NCI-H1092 treated with DMSO at 0.1 percent for 48 hours (cell line): ENCODE measurements at places on chromosomes 7 and 10.
A peak's percentile ranks its signal among the peaks of the same experiment; 100 is the strongest.

- DNase-seq: no peak
Measured at GRCh38 chr7:22229148-22229547, 127.8 kb downstream of the RAPGEF5 start.

DNA sequence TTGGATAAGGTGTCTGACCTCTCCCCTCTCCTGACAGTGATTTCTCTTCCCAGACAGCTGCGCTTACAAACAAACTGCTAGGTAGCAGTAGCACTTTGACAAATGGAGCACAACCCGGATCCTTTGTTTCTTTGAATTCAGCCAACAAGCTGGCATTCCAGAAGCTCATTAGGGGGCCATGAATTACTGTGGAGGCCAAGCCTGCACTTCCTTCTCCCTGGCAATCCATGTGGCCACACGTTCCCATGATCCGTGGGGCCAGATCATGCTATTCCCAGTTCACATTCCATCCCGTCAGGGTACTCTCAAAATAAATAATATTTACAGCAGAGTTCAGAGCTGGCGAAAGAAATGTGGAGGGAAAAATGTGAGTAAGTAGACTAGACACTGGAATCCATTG lies 172.4 kb downstream of the PRPF18 start:
- DNase-seq: no peak

DNA sequence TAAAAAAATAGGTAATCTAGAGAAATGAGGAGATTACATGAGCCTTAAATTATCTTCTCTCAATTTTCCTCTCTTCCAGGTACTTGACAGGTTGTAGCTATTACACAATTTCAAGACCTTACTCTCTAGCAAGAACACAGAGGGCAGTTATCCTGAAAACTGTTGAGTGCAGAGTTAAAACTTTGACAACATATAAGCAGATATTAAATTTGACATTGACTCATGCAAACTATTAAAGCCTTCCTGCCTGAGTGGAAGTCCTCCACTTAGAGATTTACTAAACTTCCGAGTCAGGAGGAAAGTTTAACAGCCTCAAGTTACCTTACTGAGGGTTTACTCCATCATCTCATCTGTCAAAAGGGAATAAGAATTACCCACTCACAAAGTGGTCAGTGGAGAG lies 73.5 kb upstream of the ARID5B start:
- no peak for DNase-seq

DNA sequence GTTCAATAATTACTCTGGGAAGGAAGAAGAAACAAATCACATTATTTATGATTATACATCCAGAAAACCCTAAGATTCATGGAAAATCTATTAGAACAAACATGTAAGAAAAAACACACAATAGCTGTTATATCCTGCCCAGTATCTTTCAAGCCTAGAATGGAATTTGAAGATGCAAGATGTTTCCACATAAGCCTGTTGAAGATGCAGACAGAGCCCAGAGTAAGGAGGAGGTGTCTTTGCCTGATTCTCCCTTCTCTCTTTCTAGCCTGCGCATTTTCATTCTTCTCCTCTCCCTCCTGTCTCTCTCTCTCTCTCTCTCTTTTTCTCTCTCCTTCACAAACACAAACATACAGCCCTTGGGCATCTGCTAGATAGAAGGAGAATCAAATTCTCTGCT lies 170.1 kb upstream of the INHBA start:
- no peak for DNase-seq

DNA sequence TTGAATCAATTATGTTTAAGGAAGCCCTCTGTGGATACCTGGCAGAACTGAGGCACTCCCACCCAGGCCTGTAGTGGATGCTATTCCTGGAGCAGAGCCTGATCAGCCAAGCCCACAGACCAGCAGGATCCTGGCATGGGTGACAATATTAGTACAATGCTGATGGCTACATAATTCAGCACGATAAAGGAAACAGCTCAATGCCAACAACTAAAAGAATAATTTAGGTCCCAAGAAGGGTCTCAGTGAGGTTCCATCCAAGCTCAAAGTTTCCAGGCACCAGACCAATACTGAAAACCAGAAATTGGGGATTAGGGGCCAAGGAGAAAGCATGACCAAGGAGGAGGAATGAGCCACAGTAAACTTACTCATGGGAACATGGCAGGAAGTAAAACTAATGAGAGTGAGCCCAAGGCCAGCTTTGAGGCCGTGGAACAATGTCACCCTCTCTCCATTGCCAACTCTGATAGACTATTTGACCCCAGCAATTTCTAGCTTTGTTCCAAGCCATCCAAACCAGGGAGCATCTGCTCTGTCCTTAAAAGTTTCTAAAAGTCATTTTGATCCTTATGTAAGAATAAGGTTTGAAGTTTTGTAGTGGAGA lies 1082.4 kb downstream of the KCNMA1 start:
- no peak for DNase-seq

- DNase-seq: no peak
Measured at GRCh38 chr7:40041456-40041855, 91.4 kb downstream of the CDK13 start.

GRCh38 chr7:144397086-144397485 lies 6.4 kb downstream of the NOBOX start:
- no peak for DNase-seq

GRCh38 chr7:2036786-2037185 lies 196.0 kb downstream of the MAD1L1 start:
- DNase-seq: no peak

DNA sequence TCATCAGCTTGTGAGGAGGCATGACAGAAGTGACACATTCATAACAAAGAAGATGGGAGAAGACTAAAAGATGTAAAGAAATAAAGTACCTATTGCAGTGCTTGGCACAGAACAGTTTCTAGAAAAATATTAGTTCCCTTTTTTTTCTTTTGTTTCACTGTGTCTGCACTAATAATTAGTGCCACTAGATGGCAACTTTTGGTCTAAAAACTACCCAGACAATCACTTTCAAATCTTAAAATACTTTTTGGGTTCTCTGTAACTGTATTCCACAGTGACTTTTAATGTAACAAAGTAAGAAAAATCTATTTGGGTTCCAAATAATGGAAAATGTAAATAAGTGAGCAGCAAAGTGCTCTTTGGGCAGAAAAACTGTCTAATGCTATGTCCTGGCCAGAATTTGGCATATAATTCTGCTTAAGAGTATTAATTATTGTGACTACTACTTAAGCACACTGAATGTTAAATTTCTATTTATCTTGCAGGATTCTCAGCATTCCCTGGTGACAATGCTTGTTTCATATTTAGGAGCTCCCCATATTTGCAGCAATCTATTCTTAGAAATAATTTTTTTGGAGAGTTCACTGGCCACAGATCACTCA lies 134.8 kb upstream of the KIF5B start:
- DNase-seq: peak; percentile 5

DNA sequence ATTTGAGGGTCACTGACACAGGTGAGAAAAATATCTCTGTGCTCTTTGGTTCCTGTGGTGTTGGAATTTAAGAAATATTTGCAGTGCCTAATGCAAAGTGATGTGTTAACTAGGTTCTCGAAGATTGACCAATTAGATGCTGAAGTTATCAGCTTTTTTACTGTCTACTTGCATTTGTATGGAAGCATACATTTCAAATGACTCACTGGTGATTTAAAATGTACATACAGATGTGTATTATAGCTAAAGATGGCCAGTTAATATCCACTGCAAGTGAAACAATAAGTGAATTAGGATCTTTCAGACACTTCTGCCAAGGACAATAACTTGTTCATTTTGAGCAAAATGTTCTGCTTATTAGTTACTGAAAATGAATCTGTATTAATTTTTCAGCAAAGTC lies 205.0 kb downstream of the FANK1 start:
- no peak for DNase-seq

- DNase-seq: peak; percentile 13
Measured at GRCh38 chr10:127694580-127695193, 42.3 kb upstream of the FOXI2 start.

DNA sequence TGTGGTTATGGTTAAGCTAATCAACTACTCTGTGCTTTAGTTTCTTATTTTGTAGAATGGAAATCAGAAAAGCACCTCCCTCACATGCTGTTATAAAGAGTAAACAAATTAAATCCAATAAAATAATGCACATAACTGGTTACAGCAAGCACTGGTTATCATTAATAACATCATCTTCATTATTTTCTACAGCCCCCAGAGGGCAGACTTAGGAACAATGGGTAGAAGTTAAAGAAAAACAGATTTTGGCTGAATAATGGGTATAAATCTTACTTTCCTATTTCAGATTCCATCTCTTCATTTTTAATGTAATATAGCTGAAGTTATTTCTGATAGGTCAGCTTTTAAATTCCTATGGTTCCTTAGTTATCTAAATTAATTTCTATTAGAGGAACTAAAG lies 126.5 kb downstream of the DOCK4 start:
- DNase-seq: no peak

GRCh38 chr7:139034855-139035585 lies 822 bp downstream of the ZC3HAV1L start:
- DNase-seq: peak; percentile 51

DNA sequence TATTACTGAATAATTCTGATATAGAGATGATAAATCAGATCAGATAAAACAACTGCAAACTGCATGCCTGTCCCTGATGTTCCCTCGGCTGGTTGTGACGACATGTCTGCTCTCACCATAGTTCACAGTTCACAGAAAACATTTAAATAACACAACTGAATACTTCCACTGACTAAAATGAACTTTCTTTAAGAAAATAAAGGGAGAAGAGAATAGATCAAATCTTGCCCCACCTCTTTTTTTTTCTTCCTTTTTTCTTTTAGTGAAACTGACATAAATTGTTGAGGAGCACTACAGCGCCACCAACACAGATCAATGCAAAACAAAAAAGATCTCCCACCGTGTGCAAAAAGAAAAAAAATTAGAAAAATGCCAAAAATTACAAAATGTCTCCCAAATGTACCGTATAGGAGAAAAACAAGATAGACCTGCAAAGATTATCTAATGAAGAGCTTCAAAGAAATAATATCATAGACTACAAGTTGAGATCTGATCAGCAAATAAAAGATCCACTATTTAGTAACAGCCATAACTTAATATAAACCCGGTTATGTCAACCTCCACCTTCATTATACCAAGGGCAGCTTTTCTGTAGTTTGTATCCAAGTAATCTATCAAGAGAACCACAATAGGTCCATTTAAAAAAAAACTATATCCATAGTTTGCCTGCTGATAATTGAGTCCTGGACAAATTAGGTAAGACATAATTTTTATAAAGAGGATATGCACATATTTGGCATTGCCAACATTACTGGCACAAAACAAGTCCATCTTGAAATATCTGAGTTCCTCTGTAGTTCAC lies 30.7 kb upstream of the EPC1 start:
- peak; percentile 79 for DNase-seq

GRCh38 chr7:74141705-74142104 lies 32.5 kb upstream of the EIF4H start:
- no peak for DNase-seq

DNA sequence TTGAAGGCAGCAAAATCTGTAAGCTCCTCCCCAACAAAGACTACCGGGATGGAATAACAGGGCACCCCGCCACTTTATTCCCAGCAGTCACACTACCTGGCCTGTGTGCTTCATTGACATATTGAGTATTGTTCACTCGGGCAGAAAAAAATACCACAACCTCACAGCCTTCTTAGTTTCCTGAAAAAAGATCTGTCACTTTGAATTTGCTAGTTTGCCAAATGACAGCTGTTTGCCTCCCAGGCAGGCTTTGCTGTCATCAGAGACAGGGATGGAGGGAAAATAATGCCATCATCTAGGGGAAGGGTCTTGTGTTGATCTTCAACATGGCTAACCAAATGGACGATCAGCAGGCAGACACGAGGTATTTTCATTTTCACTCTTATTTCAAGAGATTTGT lies 26.9 kb downstream of the BMPER start:
- DNase-seq: no peak

GRCh38 chr7:100472854-100473499 lies 6.0 kb downstream of the TSC22D4 start:
- no peak for DNase-seq

- no peak for DNase-seq
Measured at GRCh38 chr7:85614684-85615083, 427.8 kb upstream of the SEMA3D start.

DNA sequence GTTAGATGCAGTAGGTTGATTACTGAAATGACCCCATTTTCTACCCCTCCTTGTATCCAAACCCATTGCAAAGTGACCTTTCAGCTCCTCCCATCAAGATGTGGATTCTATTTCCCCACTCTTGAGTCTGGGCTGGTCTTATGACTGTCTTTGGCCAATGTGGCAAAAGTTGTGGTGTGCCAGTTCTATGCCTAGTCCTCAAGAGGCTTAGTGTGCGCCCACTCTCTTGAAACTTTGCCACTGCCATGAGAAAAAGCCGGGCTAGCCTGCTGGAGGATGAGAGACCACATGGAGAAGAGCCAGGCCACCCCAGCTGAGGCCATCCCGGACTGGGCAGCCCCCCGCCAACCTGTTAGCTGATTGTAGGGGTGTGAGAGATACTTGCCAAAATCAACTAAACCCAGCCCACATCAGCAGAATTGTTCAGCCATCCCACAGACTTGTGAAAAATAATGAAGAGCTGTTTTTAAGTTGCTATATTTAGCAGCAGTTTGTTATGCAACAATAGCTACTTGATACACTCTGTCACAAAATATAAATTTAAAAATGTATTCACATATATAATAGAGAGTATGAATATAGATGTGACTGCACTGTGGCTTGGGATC lies 131.0 kb upstream of the PALS2 start:
- no peak for DNase-seq

GRCh38 chr7:158364451-158364850 lies 223.2 kb downstream of the PTPRN2 start:
- DNase-seq: no peak

- no peak for DNase-seq
Measured at GRCh38 chr10:116948530-116948870, 56.5 kb downstream of the SHTN1 start.

GRCh38 chr10:76433161-76434005 lies 1002.0 kb downstream of the LRMDA start:
- peak; percentile 90 for DNase-seq

DNA sequence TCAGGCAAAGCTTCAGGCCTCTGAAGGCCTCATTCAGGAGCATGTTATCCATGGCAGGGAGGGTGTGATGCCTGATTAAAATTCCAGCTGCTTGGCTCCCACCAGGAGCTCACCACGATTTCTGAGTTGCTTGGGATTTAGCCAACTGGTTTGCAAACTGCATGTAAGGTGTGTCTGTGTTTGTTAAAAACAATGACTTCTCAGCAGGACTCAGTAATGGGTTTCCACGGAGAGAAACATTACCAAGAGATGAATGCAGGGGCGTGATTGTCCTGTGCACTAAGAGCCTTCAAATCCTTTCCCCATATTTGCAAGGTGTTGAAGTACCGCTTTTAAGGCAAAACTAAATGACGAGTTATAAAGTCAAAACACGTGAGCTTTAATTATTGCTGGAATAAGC lies 88.8 kb upstream of the BTBD16 start:
- DNase-seq: peak; percentile 17

DNA sequence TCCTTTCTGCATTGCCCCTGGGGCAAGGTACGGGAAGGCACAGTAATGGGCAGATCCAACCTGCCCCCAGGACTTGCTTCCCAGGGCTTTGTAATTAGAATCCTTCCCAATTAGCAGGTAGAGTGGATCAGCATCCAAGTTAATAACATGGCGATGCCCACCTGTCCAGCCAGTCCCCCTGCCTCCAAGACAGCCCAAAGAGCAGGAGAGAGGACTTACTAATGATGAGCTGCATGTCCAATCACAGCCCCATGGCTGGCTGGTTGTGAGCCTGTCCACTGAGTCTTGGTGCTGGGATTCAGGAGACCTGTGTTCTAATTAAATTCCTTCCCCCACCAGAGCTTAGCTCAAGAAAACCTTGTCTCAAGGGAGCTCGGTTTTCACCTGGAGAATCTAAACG lies 49.0 kb downstream of the RPS24 start:
- no peak for DNase-seq

- no peak for DNase-seq
Measured at GRCh38 chr10:67770537-67770936, 67.5 kb downstream of the DNAJC12 start.
